ENCODE measurements at places on chromosomes 7 and 10.

GRCh38 chr10:17410907-17411306 lies 43.5 kb downstream of the ST8SIA6 start:
- no peak for DNase-seq

- no peak for DNase-seq
These were observed 114.7 kb downstream of the PDGFA start for GRCh38 chr7:404812-405488.

GRCh38 chr7:17830206-17830605 lies 110.1 kb downstream of the SNX13 start:
- no peak for DNase-seq

DNA sequence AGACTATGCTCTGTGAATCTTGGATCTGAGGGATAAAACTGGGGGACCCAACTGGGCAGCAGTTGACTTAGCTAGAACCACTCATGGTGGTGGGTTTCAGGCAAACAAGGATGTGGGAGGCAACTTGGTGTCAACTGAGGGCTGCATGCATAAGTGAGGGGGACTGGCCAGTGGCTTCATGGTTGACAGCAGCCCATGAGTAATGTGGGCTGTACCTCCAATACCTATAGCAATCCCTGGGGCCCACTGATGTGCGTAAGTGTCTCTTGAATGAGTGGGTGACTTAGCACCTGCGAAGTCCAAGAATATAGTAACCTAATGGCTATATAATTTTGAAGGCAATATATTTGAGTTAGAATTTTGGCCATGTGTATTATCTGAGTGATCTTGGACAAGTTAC lies 13.7 kb upstream of the MAP3K8 start:
- no peak for DNase-seq

DNA sequence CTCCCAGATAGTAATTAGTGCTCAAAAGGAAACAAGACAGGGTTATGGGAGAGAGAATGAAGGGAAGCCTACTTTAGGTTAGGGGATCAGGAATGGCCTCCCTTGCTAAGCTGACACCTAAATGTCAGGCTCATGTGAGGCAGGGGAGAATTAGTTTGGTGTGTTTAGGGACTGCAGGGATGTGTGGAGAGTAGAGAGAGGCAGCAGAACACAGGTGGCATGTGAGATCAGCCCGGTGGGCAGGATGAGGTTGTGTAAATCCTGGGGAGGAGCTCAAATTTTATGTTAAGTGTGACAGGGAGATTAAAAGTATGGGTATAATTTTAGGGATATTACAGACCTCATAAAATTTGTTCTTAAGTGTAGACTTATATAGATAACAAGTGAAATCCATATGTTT lies 56.2 kb upstream of the ZNF438 start:
- no peak for DNase-seq

DNA sequence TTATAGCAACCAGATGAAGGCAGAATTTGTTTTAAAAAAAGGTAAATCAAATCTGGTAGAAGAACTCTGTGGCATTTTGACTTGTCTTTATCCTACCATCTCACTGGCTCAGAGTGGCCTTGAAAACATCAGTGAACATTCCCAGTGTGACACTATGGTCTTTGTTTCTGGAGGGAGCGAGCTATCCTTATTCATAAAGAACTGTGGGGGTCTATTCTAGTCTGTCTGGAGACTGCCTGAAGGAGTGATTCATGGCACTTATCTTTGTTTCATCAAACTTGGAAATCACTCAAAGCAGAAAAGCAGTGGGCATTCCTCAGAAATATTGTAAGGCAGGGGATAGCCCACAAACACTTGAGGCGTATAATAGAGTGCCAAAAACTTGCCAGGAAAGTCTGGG lies 719.1 kb downstream of the PCDH15 start:
- DNase-seq: no peak

DNA sequence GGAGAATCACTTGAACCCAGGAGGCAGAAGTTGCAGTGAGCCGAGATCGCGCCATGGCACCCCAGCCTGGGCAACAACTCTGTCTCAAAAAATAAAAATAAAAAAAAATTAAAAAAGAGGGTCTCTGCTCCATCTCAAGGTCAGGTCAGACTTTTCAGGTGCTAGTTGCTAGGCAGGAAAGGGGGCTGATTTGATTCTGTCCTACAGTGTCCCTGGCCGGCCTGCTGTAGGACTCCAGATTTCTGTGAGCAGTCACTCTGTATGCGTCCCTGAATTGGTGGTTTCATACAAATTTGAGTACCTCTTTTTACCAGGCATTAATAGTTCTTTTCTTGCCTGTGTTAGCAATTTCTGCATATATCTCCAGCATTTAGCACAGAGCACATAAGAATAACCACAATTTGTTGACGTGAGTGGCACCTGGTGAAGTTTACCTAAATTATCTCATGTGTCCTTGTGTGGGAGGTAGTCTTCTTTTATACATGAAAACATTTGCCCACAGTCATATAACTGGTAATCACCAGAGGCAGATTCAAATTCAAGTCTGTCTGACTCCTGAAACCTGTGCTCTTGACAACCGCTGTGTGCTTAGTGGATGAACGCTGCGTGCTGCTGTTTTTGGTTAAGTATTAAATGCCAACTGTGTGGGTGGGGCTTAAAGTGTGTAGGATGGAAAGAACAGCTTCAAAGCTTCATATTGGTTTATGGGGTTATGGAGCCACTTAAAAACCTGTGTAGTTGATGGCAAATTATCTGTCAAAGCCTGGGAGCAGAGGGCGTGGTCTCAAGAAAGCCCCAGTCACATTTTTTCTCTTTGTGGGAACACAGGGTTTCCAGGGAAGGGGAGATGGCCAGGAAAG lies 3.2 kb upstream of the ZNF775 start:
- DNase-seq: peak; percentile 62

- DNase-seq: no peak
These were observed 154.2 kb downstream of the SEMA3A start for GRCh38 chr7:84040355-84040754.

- no peak for DNase-seq
These were observed 23.1 kb downstream of the RCC1L start for GRCh38 chr7:75050501-75050900.

DNA sequence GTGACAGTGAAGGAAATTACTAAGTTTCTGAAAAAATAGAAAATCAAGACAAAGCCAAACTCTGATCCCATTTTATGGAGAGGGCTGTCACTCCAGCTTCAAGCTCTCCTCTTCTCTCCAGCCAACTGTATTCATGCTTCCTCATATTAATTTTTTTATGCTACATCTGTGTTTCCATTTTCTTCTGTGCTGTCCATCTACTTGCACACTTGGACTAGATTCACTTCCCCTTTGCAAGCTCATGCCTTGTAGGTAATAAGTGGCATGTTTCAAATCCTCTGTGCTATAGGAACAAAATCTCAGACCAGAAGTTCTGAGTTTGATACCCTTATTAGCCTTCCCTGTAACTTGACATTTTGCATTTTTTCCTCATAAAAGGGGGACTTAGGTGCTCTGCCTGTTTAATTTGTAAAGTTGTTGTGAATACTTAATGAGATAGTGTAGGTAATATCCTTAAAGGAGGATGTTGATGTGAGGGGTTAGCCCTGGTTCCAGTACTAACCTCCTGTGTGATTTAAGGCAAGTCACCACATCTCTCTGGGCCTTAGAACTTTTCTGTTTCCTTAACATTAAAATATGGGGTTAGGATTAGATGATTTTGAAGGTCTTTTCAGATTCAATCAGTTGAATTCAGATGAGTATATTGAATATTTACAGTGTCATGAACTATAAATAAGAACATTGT lies 358.8 kb downstream of the BBS9 start:
- no peak for DNase-seq

DNA sequence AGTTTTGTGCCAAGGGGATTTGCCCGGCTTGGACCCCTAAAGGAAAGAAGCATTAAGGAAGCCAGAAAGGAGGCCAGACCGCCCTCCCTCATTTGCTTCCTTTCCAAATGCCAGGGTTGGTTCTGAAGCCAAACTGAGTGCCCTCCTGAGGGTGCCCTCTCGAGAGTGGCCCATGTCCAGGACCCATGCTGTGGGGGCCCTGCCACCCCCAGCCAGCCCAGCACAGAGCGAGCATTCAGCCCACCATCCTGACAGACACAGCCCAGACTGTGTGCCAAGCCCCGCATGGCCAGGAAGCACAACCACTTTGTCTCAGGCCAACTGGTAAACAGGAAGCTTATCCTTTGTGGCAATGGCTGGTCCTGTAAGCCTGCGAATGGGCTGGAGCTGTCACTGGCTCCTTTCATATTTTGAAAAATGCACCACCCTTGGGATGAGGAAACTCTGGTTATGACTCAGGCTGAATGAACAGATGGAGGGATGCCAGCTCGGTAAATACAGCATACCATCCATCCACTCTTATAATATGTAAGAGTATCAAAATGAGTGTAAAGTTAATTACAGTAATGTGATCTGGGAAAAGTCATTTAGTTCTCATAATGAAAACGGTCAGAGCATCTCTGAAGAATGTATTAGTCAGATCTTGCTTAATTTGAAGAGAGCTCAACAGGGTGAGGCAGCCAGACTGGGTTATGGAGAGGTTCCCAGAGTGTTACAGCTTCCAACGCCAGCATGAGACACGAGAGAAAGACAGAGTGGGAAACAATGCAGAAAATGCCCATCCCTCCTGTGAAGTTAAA lies 65.0 kb downstream of the STK17A start:
- peak; percentile 74 for DNase-seq

DNA sequence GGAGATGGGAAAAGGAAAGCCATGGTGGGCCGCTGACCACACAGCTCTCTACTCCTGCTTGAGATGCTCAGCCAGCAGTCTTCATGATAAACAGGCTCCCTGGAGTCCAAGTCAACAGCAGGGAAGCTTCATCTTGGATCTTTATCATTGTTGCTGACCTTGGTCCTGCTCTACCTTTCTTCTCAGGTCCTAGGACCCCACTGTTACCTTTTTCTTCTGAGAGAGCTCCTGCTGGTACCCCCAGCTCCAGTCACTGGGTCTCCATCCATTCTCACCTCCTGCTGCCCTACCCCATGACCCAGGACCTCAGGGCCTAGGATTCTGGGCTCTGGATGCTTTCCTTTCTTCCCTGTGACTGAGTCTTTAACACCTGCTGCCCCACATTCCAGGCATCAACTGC lies 5.2 kb upstream of the CRTAC1 start:
- no peak for DNase-seq

GRCh38 chr7:66125052-66125694 lies 10.5 kb downstream of the CRCP start:
- DNase-seq: no peak

- DNase-seq: peak; percentile 87
These were observed 31.7 kb downstream of the TECTB start for GRCh38 chr10:112314822-112315474.

GRCh38 chr10:31756101-31756728 lies 172.4 kb downstream of the ARHGAP12 start:
- no peak for DNase-seq

- DNase-seq: no peak
These were observed 749.2 kb upstream of the PCDH15 start for GRCh38 chr10:55550236-55550635.

GRCh38 chr7:63072806-63073205 lies 925.8 kb upstream of the ZNF722 start:
- no peak for DNase-seq

GRCh38 chr7:131241386-131241785 lies 86.3 kb upstream of the MKLN1 start:
- DNase-seq: no peak

- DNase-seq: no peak
These were observed 48.3 kb downstream of the TMEM270 start for GRCh38 chr7:73909051-73909941.

DNA sequence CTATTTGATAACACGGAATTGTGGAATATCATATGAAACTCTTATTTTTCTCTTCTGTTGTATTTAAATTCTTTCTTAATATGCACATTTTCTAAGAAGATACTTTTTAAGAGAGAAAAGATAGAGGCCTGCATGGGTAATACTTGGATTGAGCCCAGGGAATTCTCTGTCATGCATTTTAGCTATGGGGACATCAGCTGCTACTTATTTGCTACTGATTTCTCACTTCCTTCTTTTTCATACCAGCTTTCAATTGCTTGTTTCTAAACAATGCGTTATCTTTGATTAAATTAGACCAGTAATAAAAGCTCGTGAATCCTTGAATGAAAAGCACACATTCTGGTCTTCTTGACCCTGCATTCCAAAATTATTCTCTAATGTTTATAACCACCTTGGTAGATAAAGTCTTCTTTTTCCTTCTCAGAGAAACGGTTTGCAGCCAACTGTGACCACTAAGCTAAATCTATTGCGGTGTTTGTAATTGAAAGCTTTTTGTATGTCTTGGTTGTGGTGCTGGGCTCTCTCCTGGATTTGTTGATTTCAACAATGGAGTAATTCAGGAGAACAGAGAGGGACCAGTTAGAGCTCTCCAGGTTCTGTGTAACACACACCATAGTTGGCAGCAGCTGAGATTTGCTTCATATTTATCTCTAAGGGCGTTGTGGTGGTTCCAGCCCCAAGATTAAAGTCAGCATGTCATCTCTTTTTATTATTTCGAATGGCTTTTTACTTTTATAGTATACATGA lies 139.3 kb downstream of the PPP1R9A start:
- no peak for DNase-seq
